GM12892 (cell line): ENCODE measurements at places on chromosomes 16 and 17.
A peak's percentile ranks its signal among the peaks of the same experiment; 100 is the strongest.

GRCh38 chr17:74151551-74152315, 51.7 kb upstream of the RPL38 start:
- no peak for DNase-seq

DNA sequence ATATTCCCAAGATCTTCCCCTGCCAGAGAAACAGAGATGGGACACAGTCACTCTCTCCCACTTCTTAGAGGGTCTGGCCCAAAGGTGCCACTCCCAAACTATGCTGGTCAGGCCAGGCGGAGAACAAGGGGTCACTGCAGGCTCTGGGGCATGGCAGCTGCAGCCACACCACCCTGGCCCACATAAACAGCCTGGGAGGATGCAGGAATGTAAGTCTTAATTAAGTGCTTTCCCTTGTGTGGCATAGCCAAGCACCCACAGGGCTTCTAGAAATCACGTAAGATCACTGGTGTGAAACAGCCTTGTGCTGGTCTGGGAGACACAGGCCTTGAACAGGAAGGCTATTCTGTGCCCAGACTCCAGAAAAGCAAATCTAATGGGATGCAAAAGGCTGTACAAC, 31.5 kb downstream of the ABCC12 start:
- DNase-seq = no peak

- no peak for DNase-seq
These were observed 113.3 kb downstream of the AATF start for GRCh38 chr17:37062021-37062420.

DNA sequence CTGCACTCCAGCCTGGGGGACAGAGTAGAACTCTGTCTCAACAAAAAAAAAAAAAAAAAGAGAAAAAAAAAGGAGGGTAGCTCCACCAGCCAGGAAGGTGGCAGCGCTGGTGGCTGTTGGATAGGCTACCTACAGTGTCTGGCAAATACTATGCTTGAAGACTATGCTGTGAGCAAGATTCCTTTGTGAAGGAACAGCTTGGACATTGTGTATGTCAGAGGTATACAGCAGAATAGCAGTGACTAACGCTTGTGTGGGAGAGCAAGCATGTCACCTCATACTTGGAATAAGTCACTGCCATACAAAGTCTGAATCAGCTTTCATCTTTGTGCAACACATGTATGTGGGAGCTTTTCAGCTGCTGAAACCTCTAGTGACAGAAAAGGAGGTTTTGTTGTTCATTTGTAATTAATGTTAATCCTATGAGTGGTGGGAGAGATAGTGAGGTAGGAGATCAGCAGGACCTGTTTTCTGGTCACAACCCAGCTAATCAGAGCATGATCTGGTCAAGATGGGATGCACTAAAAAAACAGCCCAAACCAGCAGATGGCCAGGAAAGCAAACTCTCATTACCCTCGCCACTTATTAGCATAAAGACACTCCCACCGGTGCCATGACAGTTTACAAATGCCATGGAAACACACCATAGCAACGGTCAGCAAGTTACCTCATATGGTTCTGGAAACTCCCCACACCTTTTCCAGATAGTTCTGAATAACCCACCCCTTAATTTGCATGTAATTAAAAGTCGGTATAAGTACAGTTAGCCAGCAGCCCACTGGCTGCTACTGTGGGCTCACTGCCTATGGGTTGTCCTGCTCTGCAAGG, 6.8 kb upstream of the ITGAD start:
- DNase-seq = no peak

DNA sequence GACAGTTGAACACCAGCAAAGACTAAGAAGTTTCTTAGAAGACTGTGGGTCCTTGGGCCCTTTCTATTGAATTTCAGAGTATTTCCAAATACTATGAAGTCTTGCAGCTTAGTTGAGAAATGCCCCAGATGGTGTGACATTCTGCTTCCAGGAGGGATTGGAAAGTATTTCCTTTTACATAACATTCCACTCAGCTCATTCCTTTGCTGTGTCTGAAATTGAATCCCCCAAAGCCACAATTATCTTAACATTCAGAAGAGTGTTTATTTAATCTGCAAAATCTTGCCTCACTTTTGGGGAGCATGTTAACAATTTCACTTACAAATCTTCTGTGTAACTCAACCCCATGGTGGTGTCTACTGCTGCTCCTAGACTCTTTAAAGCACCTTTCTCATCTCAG, 307.7 kb downstream of the WWOX start:
- DNase-seq = no peak

- no peak for DNase-seq
These were observed 85.2 kb upstream of the NKD1 start for GRCh38 chr16:50462793-50463507.

GRCh38 chr16:68444056-68444657, 4.2 kb downstream of the SMPD3 start:
- no peak for DNase-seq

- DNase-seq = peak; percentile 70
These were observed 7.9 kb downstream of the PNPO start for GRCh38 chr17:47949197-47949759.
